Progenitor cell of endocrine pancreas (in vitro differentiated cells): ENCODE measurements at places on chromosomes 7 and 10. TPM values are rescaled to one million over a fixed set of nuclear protein-coding genes. Genes with fewer than 3 reads are reported as not detected.
A peak's percentile ranks its signal among the peaks of the same experiment; 100 is the strongest.

- no peaks in the 10 kb centered on the region for H3K27me3 ChIP-seq
- no peak for DNase-seq
- H3K4me3 ChIP-seq, result no peak overlapping the region
- H3K4me1 ChIP-seq, result peaks cover 5% of the 10 kb centered on the region
Observed at GRCh38 chr7:91243591-91244301, 20.5 kb upstream of the FZD1 start.

DNA sequence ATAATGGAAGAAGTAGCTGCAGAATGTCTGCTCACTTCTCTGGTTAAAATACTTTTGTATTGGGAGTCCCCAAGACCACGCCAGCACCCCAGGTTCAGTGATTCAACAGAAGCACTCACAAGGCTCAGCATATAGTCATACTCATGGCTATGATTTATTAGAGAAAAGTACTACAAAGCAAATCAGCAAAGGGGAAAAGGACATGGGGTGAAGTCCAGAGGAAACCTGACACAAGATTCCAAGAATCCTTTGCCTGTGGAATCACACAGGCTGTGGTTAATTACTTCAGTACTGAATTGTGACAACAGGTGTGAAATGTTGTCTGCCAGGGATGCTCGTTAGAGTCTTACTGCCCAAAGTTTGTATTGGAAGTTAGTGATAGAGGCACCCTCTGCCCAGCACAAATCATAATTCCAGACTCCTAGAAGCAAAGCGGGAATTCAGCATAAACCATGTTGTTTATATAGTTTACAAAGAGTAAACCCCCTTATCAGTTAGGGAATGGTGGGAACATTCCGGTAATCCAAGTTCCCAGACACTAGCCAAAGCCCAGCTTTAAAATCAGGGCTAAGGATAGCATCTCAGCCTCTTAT, 79.4 kb downstream of the HYCC1 start:
- no peak for DNase-seq
- peaks cover 38% of the 10 kb centered on the region for H3K4me1 ChIP-seq
- no peaks in the 10 kb centered on the region for H3K27me3 ChIP-seq
- peak overlapping the region; percentile 71 for H3K27ac ChIP-seq
- H3K36me3 ChIP-seq, result peaks cover 3% of the 10 kb centered on the region

- H3K4me1 ChIP-seq, result peaks cover 9% of the 10 kb centered on the region
- no peaks in the 10 kb centered on the region for H3K36me3 ChIP-seq
- no peak overlapping the region for H3K4me3 ChIP-seq
- DNase-seq, result no peak
- H3K27me3 ChIP-seq, result no peaks in the 10 kb centered on the region
- H3K27ac ChIP-seq, result no peak overlapping the region
Observed at GRCh38 chr7:50960621-50961310, 178.1 kb upstream of the GRB10 start.

Gene SVIL
- 88.2 and 98.8 TPM in 2 replicates for total RNA-seq

- no peak overlapping the region for H3K27ac ChIP-seq
- peaks cover 22% of the 10 kb centered on the region for H3K27me3 ChIP-seq
- no peaks in the 10 kb centered on the region for H3K36me3 ChIP-seq
- no peak overlapping the region for H3K4me3 ChIP-seq
Observed at GRCh38 chr10:30491204-30491915, 57.4 kb downstream of the MAP3K8 start.

GRCh38 chr10:34543716-34544115, 271.4 kb downstream of the PARD3 start:
- no peak for DNase-seq
- no peaks in the 10 kb centered on the region for H3K36me3 ChIP-seq
- H3K4me1 ChIP-seq, result peaks cover 18% of the 10 kb centered on the region

DNA sequence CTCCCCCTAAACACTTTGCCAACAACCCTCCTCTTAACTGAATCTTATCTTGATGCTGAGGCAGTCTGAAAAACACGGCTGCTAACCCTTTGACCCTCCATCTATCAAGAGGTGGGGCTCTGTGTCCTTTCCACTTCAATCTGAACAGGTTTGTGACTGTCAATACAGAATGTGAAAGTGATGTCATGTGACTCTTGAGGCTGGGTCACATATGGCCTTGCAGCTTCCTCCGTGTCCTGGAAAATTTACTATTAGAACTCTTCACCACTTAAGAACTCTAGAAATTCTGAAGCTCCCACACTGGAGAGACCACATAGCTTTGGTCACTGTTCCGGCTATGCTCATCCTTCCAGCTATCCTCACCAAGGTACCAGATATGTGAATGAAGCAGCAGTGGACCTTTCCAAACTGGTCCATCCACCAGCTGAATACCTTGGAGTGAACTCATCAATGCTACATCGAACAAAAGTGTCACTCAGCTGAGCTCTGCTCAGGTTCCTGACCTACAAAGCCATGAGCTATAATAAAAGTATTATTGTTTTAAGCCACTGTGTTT, 30.7 kb upstream of the ASAH2 start:
- no peaks in the 10 kb centered on the region for H3K36me3 ChIP-seq
- H3K27me3 ChIP-seq, result peaks cover 3% of the 10 kb centered on the region
- H3K4me1 ChIP-seq, result peaks cover 21% of the 10 kb centered on the region
- DNase-seq, result no peak
- no peak overlapping the region for H3K4me3 ChIP-seq
